HTR-8/SVneo (cell line): ENCODE measurements at places on chromosomes 13 and 19.

DNA sequence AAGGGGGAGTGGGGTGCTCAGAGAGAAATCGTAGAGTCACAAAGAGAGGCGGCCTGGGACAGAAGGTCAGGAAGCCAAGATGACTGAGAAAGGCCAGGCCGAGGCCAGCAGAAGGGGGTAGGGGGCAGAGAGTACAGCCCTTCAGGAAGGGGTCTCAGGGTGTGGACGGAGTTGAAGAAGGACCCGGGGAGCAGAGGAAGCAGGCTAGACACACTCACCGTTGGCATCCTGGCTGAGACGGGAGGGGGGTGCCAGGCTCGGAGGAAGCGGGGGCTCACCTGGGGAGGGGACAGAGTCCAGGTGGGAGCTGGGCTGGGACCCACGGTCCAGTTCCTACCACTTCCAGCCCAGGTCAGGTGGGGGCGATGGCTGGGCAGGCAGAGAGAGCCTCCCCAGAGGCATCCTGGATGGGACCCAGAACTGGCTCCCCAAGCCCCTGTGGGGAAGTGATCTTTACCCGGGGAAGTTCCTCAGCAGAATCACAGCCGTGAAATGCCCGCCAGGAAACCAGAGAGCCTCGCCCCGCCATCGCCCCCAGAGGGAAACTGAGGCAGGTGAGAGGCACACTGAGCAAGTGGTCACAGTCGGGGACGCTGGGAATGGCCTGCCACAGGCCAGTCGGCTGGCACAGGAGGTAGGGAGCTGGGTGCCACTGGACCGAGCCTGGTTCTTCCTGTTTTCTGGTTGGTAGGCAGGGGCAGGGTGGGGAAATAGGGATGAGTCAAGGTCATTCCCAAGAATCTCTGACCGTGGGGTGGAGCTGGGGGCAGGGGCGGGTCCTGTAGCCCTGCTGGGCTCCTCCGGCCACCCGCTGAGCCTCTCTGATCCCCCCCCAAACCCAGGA, 1.4 kb downstream of the MATK start:
- DNase-seq, result peak; percentile 31

DNA sequence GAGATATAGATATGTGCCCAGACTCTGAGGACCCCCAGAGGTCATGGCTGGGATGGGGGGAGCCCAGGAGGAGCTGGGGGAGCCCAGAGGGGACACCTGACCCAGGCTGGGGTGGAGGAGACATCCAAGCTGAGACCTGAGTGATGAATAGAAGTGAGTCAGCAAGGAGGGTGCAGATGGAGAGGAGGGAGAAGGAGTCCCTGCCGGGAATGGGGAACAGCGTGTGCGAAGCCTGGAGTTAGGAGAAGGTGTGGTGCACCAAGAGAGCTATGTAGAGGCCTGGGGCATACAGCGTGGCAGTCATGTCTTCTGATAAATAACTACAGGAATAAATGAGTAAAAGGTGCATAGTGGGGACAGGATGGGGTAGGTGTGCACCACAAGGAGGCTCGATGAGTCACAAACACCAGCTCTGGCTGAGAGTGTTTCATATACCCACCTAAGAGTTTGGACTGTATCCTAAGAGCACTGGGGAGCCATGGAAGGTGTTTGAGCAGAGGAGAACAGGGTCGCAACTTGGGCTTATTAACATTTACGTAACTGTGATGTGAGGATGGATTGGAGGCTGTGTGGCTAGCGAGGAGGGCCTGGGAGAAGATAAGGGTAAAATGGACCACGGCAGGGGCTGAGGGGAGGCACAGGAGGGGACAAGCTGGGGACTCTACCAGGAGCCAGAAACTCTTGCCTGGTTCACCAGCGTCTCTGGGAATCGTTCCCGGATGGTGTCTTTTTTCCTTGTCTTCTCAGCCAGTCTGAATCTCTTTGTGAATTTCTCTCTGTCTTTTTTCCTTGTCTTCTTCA, 1.4 kb downstream of the CEACAM18 start:
- no peak for DNase-seq

GRCh38 chr13:97588993-97589392, 155.0 kb downstream of the RAP2A start:
- no peak for DNase-seq

DNA sequence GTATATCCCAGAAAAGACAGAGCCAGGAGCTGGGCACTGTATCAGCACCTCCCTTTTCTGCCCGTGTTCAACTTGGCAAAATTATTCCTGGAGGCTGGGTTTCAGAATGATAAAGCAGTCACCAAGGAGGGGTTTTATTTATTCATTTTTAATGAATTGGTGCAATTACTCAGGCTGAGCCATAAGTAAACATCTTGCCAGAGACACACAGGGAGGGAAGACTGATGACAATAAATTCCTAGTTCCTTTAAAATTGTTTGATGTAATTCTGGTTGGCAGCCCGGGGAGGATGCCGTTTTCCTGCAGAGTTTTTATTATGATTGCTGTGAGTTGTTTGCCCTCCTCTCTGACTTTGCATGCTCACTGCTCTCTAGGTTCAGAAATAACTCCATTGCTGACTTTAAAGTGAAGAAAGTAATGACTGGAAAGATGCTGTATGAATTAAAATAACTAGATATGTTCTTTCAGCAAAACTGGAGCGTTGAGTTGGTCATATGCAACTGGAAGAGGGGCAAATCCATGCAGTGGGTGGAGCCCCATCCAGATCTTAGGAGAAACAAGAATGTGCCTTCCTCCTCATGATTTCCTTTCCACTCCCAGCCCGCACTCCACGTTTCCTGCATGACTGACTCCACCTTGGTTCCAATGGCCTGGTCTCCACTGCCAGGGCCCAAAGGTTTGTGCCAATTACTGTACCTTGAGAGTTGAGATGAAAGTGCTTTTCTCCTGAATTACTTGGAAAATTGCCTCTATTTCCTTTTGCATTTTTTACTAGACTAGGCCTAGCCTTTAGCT, 182.1 kb downstream of the RFC3 start:
- no peak for DNase-seq

DNA sequence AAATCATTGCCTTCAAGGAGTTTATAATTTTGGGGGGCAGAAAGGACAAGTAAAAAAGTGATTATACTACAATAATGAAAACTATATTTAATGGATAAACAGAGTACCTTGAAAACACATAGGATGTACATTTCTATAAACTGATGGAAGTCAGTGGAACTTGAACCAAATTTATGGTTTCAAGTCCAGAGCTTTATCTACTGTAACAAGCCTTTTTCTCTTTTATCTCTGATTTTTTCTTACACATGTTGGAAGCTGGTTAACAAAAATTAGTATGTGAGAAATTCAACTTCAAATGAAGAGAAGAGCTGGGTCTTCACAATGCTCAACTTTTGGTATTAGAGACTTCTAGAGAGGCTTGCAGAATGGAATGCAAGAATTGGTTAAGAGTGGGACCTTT, 393.6 kb downstream of the LMO7 start:
- no peak for DNase-seq

DNA sequence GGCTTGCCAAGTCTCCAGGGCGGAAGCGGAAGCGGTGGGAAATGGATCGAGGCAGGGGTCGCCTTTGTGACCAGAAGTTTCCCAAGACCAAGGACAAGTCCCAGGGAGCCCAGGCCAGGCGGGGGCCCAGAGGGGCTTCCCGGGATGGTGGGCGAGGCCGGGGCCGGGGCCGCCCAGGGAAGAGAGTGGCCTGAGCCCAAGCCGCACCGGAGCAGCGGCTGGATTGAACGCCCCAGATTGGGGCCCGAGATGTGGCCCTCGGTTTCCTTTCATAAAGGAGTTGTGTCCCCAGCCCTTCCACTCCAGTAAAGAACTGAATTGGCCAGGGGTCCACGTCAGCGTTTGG, 548 bp upstream of the P2RY11 start:
- no peak for DNase-seq
